IPS DF 19.7 (cell line): ENCODE measurements at places on chromosomes 16 and 17.

GRCh38 chr17:12592941-12593340 lies 72.7 kb upstream of the MYOCD start:
- DNase-seq = no peak

- DNase-seq = no peak
These were observed 28.8 kb downstream of the PRKCA start for GRCh38 chr17:66331038-66331816.

DNA sequence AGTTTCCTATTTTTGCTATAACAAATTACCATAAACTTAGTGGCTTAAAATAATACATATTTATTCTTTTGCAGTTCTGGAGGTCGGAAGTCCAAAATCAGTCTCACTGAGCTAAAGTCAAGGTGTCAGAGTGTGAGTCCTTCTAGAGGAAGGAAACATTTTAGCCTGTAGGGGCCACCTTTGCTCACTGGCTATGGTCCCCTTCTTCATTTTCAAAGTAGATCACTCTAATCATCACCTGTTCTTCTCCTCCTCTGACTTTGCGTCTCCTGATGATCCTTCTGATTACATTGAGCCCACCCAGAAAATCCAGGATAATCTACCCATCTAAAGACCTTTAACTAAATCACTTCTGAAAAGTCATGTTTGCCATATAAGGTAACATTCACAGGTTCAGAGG lies 534.4 kb upstream of the SALL1 start:
- no peak for DNase-seq

DNA sequence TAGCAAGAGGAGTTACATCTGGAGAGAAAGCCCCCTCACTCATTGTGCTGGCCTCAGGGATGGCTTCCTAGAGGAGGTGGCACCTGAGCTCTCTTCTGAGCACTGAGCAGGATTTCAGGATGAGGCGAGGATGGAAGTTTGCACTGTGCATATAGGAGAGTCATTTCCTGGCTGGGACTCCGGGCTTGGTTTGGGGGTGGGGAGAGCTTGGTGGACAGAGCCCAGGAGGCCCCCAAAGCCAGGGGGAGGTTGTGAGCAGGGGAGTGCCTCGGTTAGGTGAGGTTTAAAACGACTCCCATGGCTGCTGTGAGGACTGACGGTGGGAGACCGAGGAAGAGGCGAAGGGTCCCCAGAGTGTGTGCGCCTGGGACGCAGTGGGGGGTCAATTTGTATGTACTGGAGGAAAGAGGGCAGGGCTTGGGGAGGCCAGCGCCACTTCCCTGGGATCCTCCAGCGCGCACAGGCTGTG lies 1.2 kb downstream of the CAMKK1 start:
- no peak for DNase-seq

DNA sequence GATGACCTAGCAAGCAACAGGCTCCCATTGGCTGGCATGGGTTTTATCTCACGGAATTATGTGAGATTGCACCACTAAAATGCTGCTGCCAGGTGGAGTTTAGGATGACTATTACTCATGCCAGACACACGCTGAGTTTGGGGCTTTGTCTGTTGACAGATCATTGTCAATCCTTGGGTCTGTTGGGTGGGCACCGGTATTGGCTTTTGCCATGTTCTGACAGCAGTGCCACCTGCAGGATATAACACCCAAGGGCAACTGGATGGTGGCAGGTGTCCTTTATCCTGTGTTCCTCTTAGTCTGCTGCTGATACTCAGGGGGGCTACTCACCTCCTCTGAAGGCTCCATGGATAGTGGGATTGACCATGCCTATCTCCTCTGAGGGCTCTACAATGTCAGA lies 221.6 kb upstream of the DYNLRB2 start:
- DNase-seq = no peak

DNA sequence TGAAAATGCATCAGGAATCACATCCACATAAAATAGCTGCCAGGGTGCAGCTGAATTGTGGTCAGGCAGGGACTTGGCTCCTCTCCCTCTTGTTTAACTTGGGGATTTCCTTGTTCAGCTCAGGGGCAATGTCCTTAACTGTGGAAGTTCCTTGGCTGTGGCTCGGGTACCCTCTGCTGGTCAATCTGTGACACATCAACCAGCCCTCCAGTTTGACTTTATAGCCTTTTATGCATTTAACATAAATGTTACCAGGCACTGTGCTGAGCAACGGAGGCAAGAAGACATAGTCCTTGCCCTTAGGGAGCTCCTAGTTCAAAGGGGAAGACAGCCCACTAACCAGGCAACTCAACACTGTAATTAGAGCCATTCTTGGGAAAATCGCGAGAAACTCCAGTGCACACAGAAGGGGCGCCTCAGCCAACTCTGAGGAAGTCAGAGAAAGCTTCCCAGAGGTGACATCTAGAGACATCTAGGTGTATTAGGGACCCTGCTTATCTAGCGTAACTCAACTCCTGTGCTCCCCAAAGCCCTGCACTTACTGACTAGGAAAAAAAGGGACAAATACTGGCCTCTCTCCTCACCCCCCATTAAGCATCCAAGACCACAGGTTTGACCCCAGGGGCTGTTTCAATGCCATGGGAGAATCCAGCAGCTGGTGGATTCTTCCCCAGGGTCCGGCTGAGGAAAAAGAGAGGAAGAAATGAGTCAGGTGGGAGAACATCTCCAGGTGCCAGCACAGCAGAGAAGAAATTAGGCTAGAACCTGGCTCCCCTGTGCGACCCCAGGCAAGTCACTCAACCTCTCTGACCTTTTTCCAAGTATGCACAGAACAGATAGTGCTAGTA lies 17.3 kb upstream of the EEF2K start:
- no peak for DNase-seq

DNA sequence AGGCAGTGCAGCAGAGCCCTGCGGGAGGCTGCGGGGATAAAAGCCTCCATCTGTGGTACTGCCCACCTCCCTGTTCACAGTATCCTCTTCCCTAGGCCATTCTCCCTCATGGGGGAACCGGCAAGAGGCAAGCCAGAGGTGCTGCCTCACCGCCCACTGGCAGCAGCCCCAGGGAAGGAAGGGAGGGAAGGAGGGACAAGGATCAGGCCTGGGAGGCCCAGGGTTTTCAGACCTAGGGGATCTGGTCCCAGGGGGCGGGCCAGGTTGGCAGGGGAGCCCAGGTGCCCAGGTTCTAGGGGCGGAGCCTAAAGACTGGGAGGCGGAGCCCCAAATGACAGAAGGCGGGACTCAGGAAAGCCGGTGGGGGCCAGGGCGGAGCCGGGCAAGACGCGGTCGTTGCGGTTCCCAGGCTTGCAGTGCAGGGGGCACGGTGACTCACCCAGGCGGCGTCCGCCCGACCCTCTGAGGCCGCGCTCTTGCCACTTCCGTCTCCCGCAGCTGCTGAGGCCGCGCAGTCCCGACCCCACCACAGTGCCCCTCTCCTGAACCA lies 3.0 kb upstream of the MTMR4 start:
- no peak for DNase-seq

- DNase-seq = no peak
These were observed 4.7 kb downstream of the KRT25 start for GRCh38 chr17:40750391-40750790.

DNA sequence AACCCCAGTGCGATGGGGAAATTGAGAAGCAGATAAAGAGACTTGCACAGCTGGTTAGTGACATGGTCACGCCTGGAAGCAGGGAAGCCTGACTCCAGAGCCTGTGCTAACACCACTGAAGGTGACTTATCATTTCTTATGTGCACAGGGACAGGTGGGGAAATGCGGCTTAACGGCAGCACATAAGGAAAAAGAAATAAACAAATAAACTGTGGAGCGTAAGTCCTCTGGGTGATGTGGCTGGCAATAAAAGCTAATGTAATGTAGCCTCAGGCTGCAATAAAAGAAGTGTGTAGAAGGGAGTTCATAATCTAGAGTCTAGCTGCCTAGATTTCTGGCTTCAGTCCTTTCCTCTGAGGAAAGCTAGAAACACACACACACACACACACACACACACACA lies 10.6 kb downstream of the CDH11 start:
- no peak for DNase-seq

- DNase-seq = no peak
These were observed 5.1 kb downstream of the CYB5D1 start for GRCh38 chr17:7862692-7863437.

GRCh38 chr17:28368915-28369683 lies 1.0 kb downstream of the VTN start:
- DNase-seq = no peak

- DNase-seq = no peak
These were observed 17.5 kb downstream of the NOS2 start for GRCh38 chr17:27782791-27783206.

GRCh38 chr16:48194828-48195556 lies 39.2 kb upstream of the ABCC12 start:
- no peak for DNase-seq

DNA sequence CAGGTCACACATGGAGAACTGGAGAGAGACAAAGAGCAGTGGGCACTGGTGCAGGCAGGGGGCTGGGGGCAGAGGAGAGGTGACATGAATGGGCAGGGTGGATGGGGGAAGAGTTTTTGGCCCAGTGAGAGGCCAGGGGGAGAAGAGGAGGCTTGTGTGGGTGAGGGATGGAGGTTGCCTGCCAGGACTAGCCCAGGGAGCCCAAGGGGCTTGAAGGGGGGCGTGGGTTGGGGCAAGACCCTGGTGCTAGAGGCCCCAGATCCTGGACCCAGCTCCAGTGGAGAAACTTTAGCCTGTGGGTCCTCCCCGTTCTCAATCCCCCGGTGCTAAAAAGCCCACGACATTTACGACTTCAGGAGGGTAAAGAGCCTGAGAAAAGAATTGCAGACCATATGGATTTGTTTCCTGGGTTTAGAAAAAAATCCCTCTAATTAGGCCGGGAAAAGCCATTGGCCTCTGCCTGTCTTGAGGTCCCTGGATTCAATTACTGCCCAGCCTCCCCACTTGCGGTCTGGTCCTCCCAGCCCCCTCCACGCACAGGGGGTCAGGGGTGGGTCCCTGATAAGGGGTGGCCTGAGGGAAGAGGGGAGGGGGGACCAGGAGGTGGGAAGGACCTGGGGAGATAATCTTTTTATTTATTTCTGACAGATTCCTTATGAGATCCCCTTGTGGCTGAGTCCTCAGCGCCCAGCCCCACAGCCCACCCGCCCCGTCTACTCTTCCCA lies 33.0 kb downstream of the NGFR start:
- DNase-seq = no peak

DNA sequence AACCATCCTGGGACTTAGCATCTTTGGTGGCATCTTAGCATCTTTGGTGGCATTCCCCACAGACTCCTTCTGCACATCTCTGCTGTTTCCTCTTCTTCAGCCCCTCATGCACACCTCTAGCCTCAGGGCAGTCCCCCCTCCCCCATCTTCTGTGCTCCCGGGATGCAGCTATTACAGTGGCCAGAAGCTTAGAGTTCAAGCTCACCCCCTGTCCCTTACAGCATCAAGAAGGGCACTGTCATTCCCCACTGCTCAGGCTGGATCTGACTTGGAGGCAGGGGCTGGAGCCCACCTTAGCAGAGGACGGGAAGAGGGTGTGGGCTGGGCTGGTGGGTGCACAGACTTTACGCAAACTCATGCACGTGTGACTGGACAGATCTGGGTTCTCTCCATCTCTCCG lies 650 bp downstream of the EPN3 start:
- no peak for DNase-seq

DNA sequence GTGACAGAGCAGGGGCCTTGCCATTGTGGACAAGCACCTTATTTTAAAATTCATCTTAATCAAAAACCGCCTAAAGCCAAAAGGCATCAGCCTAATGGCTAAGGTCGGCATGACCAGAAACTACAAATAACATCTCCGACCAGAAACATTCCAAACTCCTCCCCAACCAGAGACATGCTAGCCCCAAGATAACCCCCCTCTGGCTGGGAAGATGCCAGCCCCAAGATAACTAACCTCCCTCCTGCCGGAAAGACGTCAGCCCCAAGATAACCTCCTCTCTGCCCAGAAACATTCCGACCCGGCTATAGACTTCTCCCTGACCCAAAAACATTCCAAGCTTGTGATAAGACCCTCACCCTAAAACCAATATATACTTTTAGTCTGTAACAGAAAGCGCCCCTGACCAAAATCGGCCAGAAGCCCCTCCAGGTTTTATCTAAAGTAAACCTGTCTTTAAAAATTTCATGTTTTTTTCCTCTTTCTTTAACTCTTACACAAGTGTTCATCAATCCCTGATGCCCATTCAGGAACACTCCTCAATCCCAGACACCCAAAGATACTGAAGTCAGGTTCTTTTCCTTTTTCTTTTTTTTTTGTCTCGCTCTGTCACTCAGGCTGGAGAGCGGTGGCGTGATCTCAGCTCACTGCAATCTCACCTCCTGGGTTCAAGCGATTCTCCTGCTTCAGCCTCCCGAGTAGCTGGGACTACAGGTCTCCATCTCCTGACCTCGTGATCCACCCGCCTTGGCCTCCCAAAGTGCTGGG lies 32.7 kb downstream of the TLE7 start:
- DNase-seq = no peak

DNA sequence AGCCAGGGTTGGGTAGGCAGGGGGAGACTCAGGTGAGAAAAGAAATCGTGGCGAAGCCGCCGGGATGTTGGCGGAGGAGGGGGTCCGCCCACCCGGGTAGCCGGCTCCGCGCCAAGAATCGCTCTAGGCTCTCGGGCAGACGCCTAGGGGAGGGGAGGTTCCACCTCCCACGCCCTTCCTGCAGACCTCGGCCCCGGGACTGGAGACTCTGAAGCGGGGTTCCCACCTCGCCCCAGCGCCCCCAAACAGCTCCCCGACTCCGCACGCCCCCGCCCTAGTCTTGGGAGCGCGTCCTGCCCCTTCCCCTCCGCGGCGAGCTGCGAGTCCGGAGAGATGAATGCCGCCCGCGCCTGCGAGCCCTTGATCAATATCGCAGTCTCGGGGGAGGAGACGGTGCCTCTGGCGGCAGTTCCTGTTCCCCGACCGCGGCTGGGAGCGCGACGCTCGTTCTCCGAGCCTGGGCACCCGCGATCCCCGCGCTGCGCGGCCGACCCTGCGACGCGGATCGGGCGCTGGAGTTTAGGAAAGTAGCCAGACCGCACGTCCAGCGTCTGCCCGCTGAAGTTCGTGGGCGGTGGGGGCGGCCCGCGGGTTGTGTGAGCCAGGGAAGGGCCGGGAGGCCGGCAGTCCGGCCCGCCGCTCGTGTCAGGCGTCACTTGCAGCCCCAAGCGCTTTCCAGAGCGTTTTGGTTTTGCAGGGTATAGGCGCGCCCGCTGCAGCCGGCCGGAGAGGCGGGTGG lies 790 bp downstream of the CRHR1 start:
- DNase-seq = no peak

- no peak for DNase-seq
These were observed 43.5 kb downstream of the SCPEP1 start for GRCh38 chr17:57021226-57021940.

- DNase-seq = no peak
These were observed at the start of gene ZNF750 for GRCh38 chr17:82839617-82840292. TSS of gene ZNF750 (minus strand) at chr17:82840022. CDS start at chr17:82832454, 7,568 bp downstream.

GRCh38 chr16:17469741-17470181 lies 999 bp downstream of the XYLT1 start:
- no peak for DNase-seq

DNA sequence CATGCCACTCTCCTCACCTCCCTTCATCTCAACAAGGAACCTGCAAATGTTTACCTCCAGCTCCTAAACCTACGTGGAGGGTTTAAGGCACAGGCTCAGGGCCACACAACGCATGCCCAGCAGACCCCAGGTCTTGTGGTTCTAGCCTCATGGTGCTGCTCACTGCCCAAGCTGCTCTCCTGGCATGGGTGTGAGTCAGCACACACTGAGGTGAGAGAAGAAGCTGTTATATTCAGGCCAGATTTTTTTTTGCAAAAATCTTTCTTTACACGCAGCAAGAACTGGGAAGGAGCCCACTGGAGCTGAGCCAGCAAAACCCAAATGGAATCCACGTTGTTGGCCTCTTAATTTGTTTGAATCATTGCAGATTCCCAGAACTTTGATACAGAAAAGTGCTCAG lies 5.5 kb upstream of the C16orf96 start:
- no peak for DNase-seq

- DNase-seq = no peak
These were observed 24.4 kb upstream of the ADCY9 start for GRCh38 chr16:4140652-4141051.
